ENCODE measurements at places on chromosomes 3 and 15.
A peak's percentile ranks its signal among the peaks of the same experiment; 100 is the strongest.

DNA sequence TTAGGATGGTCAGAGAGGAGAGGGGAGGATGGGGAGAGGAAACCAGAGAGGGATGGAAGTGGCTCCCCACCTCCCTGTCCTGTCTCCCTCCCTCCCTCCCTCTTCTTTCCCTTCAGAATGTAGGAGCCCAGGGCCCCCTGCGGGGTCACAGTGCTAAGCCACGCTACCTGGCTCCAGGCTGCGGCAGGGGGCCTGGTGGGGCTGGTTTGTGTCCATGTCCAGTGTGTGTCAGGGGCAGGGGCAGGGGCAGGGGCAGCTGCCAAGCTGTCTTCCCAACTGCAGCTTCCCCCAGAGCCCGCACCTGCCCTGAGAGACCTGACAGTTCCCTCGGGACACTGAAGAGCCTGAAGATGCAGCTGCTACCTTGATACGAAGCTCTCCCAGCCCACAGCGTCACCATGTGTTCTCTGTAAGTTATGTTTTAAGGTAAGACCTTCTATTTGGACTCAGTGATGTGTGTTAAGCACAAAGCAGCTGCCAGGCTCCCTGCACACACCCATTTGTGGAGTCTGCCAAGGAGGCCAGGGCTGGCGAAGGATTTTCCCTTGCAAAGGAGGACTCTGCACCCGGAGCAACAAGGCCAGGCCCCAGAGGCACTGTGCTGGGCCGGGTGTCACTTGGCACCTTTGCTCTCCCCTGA lies 121.8 kb upstream of the SMAD3 start:
- DNase-seq: no peak

- no peak for DNase-seq
Observed at GRCh38 chr3:149247008-149247710, 25.5 kb upstream of the CP start.

GRCh38 chr15:72933976-72934375 lies 118.3 kb upstream of the NEO1 start:
- DNase-seq: no peak

DNA sequence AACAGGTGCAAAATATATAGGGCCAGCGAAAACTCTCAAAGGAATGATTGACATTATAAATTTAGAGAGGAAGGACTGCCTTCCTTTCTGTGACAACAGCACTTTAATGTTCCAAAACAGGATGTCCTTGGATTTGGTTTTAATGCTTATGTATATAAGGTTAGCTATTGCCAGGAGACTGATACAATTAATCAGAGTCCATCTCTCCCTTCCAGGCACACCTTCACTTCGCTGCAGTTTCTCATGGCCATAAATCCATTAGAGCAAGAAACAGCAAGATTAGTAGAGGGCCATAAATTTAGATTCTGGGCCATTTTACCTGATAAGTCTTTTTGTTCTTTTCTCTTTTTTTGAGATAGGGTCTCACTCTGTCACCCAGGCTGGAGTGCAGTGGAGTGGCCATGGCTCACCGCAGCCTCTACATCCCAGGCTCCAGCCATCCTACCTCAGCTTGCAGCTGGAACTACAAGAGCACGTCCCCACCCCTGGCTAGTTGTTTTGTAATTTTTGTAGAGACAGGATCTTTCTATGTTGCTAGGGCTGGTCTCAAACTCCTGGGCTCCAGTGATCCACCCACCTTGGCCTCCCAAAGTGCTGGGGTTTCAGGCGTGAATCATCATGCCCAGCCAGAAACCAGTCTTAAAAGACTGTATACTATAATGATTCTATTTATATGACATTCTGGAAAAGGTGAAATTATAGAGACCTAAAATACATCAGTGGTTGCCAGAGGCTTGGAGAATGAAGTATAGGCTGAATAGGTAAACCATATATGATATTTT lies 15.7 kb upstream of the TFRC start:
- DNase-seq: no peak

DNA sequence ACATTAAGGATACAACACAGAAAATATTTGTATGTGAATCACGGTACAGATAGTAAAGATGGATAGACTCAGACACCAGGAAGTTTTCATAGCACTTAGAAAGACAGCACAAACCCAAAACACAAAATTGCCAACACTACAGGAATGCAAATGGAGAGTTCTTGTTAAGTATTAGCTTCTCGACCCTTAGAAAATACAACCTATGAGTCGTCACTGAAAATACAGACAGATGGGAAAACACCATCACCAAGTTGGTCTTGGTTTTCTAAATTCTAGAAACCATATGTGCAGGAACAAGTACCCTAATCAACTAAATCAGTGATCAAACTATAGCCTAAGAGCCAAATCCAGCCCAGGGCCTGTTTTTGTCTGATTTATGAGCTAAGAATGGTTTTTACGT lies 50.7 kb downstream of the PEAK1 start:
- no peak for DNase-seq

- no peak for DNase-seq
Observed at GRCh38 chr3:115617591-115617990, 5.7 kb upstream of the GAP43 start.

DNA sequence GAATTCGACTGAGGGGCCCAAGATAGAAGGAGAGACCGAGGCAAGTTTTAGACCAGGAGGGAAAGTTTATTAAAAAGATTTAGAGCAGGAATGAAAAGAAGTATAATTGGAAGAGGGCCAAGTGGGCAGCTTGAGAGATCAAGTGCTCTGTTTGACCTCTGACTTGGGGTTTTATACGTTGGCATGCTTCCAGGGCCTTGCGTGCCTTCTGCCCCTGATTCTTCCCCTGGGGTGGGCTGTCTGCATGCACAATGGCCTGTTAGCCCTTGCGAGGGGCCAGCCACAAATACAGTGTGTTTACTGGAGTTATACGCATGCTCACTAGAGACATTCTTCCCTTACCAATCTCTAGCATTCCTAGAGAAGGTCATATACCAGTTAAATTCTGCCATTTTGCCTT lies 70.7 kb upstream of the LARS2 start:
- DNase-seq: no peak

DNA sequence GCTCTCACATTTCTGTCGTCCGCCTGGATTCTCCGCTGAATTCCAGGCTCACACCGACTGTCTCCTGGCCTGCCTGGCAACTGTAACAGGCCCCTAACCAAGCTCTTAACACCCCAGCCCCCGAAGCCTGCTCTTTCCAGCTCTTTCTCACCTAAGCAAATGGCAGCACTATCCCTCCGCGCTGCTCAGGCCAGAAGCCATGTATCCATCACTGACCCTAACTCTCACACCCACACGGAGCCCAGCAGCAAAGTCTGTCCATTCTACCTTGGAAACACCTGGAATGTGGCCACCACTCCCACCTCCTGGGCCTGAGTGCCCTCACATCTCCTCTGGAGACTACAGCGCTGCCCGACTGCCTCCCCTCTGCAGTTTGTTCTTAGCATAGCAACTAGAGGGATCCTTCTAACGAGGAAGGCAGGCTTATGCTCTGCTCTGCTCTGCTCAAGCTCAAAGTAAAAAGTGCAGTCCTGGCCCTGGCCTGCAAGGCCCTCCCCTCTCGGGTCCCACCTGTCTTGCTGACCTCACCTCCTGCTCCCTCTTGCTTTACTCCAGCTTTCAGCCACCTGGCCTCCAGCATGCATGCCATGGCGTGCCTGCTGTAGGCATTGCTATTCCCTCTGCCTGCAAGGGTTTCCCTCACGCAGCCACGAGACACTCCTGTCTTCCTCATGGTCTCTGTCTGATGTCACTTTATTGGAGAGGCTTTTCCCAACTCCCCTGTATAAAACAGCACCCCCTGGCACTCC lies 27.2 kb downstream of the FEM1B start:
- peak; percentile 10 for DNase-seq

- no peak for DNase-seq
Observed at GRCh38 chr3:46609212-46609721, 3.1 kb upstream of the FAM240A start.
